LoVo (cell line): ENCODE measurements at places on chromosomes 13 and 19.

DNA sequence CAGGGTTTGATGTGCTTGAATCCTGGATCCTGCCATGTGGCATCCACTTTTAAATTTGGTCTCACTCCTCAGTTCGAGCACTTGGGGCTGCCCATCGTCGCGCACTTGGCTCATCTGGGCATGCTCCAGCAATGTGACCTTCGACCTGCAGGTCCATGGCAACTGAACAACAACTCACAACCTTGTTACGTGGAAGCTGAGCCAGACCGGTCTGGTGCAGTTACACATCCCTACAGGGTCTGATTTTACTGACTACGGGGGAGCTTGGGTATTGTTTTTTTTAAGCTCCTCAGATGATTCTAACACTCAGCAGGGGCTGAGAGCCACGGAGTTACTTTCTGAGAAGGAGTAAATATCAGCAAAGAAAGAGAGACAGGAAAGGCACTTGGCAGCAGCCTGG, 769.6 kb downstream of the UQCRFS1 start:
- DNase-seq: no peak

- no peak for DNase-seq
Measured at GRCh38 chr13:38002606-38003005, 133.0 kb upstream of the TRPC4 start.

DNA sequence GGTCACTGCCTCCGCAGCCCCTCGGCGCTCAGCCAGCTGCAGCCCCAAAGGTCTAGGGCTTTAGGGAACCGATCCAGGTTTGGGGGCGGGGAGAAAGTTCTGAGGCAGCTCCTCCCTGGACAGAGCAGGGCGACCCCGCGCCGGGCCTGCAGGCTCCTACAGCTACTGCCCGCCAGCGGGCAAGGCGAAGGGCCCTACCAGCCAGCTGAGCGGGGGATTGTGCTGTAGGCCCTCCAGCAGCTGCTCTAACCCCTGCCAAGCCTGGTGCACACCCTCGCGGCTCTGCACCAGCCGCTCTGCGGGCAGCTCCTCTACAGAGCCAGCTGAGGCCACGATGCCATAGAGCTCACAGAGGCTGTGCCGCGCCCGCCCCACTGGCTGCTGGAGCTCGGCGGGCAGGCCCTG, 14.0 kb downstream of the PLIN4 start:
- no peak for DNase-seq

GRCh38 chr19:10133596-10133995, 13.9 kb upstream of the EIF3G start:
- DNase-seq: no peak

- no peak for DNase-seq
Measured at GRCh38 chr13:73262862-73263627, 204.2 kb downstream of the KLF5 start.

DNA sequence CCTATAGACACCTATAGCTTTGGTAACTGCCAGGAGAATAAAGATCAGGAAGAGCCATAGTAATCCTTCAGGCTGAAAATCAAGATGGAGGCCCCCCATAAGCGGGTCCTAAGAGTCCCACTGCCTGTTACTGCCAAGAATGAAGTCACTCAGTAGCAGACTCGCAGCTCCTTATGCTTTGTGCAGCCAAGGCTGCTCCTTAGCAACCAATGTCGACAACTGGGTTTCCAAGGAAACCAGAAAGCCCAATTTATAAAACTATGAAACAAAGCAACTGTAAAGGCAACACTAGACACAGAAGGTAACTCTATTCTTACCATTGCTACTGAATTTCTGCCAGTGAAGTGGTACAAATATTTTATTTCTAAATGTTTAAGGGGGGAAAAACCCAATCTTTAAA, 56.5 kb downstream of the DCLK1 start:
- DNase-seq: no peak

DNA sequence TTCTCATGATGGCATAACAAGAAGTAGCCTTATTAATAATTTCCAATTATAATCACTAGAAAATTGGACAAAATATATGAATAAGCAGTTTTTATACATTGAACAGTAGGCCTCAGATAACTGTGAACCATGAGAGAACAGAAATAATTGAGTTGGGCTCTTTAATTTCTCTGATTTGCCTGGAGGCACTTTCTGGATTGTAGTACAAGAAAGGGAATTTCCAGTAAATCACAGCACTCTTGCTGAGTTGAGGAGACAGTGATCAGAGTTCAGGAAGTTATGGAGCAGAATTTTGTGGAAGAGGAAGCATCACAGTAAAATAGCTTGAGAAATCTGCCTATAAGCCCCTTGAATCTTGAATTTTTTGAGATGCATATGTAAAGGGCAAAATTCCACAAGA, 216.2 kb downstream of the MAB21L1 start:
- DNase-seq: no peak

GRCh38 chr13:21934284-21934683, 263.4 kb downstream of the FGF9 start:
- DNase-seq: no peak

DNA sequence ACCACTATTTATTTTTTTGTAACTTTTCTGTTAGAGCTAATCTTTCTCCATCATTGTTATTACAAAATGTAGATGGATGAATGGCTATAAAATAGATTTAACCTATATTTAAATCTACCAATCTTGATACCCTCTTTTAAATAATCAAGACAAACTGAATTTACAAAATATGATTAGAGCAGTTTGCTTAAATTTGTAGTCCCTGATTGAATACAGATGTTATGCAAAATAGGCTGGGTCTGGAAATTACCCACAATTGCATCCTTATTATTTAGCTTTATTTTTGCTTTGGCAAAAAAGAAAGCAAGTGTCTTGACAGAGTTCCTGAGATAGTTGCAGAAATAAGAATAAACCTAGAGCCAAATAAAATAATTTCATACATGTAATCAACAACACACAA, 352.8 kb downstream of the KLF12 start:
- no peak for DNase-seq

DNA sequence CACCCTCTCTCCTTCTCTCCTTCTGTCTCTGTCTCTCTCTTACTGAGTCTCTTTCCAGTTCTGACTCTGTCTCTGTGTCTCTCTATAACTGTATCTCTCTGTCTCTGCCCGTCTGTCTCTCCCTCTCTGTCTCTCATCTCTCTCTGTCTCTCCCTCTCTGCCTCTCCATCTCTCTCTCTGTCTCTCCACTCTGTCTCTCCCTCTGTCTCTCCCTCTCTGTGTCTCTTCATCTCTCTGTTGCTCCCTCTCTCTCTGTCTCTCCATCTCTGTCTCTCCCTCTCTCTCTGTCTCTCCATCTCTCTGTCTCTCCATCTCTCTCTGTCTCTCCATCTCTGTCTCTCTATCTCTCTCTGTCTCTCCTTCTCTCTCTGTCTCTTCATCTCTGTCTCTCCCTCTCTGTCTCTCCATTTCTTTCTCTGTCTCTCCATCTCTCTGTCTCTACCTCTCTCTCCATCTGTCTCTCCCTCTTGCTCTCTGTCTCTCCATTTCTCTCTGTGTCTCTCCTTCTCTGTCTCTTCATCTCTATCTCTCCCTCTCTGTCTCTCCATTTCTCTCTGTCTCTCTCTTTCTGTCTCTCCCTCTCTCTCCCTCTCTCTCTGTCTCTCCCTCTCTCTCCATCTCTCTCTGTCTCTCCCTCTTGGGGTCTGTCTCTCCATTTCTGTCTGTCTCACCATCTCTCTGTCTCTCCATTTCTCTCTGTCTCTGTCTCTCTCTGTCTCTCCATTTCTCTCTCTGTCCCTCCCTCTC, 3.3 kb upstream of the MEIS3 start:
- no peak for DNase-seq

- no peak for DNase-seq
Measured at GRCh38 chr13:33322543-33322809, 36.9 kb upstream of the STARD13 start.

DNA sequence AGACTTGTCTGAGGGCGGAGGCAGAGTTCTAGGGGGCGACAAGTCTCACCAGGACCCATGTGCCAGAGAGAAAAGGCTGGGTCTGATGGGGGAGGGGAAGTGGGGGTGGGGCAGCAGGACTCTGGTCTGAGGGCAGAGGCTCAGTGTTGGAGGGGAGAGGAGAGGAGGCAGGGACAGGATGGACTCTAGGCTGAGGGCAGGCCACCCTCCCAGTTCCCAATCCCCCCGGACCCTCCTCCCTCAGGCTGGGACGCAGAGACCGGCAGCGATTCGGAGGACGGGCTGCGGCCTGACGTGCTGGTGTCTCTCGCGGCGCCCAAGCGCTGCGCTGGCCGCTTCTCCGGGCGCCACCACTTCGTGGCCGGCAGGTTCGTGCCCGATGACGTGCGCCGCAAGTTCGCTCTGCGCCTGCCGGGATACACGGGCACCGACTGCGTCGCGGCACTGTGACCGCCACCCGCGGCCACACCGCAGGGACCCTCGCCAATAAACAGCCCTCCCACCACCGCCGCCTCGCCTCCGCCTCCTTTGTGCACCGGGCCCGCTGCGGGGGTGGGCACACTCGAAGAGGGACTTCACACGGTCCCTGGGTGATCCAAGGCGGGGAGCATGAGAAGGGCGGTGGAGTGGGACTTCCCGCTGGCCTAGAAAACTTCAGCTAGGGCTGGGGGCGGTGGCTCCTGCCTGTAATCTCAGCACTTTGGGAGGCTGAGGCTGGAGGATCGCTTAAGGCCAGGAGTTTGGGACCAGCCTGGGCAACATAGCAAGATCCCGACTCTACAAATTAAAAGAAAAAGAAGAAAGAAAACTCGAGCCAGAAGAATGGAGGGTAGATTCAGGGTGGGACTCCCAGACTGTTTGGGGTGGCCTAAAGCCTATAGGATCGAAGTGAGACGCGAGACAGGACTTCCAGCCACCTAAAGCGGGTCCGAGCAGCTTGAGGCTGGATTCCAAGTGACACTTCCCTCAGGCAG, 703 bp upstream of the CILP2 start:
- DNase-seq: no peak

GRCh38 chr13:55013051-55013450, 1984.4 kb downstream of the OLFM4 start:
- DNase-seq: no peak
